ENCODE measurements at places on chromosomes 11 and 22.

GRCh38 chr22:39205344-39206021 is 39.3 kb downstream of the PDGFB start:
- DNase-seq = no peak

GRCh38 chr11:62737196-62737595 is 8.9 kb downstream of the TTC9C start:
- DNase-seq = no peak

DNA sequence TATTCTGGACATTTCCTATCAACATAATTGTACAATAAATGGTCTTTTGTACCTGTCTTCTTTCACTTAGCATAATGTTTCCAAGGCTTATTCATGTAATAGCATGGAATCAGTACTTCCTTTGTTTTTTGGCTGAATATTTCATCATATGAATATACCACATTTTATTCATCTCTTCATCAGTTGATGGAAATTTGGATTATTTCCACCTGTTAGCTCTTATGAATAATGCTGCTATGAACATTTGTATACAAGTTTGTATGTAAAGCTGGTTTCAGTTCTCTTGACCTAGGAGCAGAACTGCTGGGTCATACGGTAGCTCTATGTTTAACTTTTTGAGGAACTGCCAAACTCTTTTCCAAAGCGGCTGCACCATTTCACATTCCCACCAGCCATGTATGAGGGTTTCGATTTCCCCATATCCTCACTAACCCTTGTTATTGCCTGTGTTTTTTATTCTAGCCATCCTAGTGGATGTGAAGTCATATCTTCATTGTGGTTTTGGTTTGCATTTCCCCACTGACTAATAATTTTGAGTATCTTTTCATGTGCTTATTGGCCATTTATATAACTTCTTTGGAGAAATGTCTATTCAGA is 20.9 kb downstream of the EXT2 start:
- DNase-seq = no peak

DNA sequence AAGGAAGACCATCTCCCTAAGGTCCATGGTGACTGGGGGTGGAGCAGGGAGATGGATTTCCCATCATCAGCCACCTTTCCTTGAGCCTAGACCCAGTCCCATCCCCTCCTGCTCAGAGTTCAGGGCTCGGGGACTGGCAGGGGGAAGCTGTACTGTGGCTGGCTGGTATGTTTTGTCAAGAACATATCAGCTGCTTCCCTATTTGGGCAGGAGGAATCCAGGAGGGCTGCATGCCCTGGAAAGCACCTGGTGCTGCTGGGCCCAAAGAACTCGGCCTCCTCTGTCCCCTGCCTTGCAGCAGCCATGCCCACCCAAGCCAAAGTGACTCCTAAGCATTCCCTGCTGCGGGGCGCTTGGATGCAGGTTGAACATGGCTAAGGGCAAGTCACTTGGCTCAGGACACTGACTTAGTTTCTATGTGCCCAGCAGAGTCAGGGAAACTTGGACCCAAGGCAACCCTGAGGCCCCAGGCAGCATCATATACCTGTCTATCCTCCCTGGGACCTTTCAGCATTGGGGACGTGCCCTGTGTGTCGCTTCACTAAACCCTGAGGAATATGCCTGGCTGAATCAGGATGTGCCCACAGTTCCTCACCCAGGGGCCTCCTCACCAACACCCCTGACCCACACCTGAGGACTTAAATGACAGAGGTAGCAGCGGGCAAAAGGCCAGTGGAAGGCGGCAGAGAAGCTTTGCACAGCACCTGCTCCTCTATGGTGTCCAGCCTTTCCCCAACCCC is 43.1 kb downstream of the BUD13 start:
- DNase-seq = no peak

DNA sequence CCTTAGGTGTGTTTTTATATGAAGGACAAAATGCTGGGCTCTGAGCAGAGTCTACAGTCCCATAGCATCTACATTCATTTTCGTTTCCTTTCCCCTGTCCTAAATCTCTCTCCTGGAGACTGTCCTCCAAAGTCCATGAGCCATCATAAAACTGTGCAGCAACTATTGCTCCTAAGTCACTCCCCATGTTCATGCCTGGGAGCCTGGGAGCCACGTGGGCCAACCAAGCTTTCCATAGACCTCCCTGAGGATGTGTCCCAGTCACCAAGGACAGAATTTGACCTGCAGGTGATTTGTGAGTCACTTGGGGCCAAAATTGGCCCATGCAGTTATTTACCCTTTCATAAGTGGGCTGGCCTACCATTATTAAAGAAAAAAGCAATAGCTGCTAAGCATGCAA is 28.7 kb downstream of the EHF start:
- no peak for DNase-seq

- no peak for DNase-seq
Measured at GRCh38 chr11:44620328-44620725, 54.9 kb downstream of the CD82 start.

DNA sequence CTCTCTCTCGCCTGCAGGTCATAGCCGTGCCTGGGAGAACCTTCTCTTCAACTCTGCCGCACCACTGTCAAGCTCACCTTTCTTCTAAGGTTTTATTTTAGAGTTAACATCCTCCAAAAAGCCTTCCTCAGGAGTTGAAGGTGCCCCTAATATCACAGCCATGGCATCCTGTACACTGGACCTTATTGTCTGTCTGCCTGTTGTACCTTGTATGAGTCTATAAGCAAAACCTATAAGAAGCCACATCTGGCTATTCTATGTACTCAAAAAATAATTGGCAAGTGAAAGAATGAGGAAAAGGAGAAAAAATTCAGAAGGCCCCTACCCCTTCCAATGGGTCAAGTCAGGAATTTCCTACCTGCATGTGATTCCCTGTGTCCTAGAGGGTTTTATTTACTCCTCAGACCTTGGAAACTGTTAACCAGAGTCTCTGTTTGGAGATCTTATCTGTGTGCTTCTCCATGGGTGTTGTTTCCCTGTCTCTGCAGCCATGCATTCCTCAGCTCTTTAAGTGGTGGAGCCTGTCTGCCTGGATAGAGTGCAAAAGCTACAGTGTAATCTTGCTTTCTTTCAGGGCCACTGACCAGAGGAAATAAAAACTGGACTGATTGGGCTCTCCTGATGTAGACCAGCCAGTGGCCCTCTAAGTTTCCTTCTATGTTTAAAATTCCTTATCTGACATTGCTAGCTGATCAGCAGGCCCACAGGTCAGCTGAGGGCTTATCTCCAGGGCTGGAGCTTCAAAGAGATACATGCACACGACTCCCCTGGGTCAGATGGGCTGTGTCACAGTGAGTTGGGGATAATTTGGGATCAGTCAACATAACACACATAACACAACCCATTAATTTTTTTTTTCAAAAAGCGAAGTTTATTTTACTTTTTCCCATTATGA is 37.6 kb upstream of the TMEM135 start:
- DNase-seq = no peak

- DNase-seq = no peak
Measured at GRCh38 chr11:71171576-71171975, 80.8 kb downstream of the SHANK2 start.

DNA sequence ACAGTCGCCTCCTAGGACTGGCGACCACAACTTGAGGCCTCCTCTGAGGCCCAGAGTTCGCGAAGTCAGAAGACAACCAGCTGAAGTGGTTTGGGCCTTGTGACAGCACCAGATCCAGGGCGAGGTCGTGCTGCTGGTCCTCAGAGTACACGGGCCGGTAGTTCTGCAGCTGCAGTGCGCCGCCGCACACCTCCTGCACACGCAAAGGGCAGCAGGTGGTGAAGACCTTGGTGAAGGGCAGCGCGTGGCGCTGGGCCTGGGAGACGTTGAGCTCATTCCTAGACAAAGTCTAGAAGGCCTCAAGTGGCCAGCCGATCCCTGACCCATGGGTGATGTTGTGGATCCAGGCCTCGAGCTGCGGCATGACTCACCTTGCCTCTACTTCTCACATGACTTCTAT is 18.2 kb downstream of the CD3E start:
- DNase-seq = no peak

DNA sequence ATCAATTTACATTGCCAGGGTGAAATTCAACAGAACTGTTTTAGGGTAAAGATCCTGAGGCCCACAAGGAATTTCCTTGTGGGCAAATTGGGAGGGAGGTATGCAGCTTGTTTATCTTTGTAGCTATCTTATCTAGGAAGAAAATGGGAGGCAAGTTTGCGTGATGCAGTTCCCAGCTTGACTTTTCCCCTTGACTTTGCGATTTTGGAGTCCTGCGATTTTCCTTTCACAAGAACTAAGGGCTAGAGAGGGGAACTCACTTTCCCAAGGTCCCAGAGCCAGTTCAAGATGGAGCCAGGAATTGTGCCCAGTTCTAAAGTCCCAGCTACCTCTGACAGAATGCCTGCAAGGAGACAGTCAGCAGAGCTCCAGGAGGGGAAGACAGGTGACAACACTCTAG is 30.7 kb downstream of the RIBC2 start:
- no peak for DNase-seq

- DNase-seq = peak; percentile 11
Measured at GRCh38 chr11:11931461-11932055, 76.9 kb downstream of the DKK3 start.

- DNase-seq = no peak
Measured at GRCh38 chr11:112761911-112762706, 199.1 kb upstream of the NCAM1 start.

DNA sequence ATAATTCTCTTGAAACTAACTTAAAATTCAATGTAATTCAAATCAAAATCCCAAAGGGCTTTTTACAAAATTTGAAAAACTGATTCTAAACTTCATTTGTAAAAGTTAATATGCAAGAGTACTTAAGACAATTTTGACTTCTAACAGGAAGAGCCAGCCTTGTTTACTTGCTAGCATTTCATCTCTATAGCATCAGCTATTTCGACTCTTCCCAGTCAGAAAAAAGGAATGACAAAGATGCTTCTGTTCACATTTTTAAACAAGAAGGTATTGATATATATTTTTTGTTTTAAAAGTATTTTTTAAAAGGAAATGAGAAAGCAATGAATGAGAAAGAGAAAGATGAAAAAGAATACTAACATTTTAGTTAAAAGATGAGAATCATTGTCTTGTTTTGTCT is 16.4 kb downstream of the SLN start:
- no peak for DNase-seq

- no peak for DNase-seq
Measured at GRCh38 chr11:86335131-86335767, 33.2 kb downstream of the HIKESHI start.

- no peak for DNase-seq
Measured at GRCh38 chr11:50078001-50078400, 45.3 kb downstream of the OR4C45 start.

GRCh38 chr11:76371170-76371569 is 9.8 kb downstream of the THAP12 start:
- DNase-seq = no peak

GRCh38 chr11:108708173-108708572 is 43.3 kb downstream of the DDX10 start:
- DNase-seq = no peak

GRCh38 chr11:94245121-94245520 is 59.3 kb upstream of the IZUMO1R start:
- DNase-seq = no peak

GRCh38 chr11:87203907-87204602 is 166.3 kb downstream of the TMEM135 start:
- no peak for DNase-seq

- no peak for DNase-seq
Measured at GRCh38 chr11:33778675-33779074, 4.4 kb upstream of the FBXO3 start.

GRCh38 chr11:71207563-71207962 is 44.8 kb downstream of the SHANK2 start:
- no peak for DNase-seq

- no peak for DNase-seq
Measured at GRCh38 chr11:111179184-111179910, 66.2 kb upstream of the POU2AF2 start.

- no peak for DNase-seq
Measured at GRCh38 chr11:111310088-111310487, 11.7 kb downstream of the POU2AF3 start.

DNA sequence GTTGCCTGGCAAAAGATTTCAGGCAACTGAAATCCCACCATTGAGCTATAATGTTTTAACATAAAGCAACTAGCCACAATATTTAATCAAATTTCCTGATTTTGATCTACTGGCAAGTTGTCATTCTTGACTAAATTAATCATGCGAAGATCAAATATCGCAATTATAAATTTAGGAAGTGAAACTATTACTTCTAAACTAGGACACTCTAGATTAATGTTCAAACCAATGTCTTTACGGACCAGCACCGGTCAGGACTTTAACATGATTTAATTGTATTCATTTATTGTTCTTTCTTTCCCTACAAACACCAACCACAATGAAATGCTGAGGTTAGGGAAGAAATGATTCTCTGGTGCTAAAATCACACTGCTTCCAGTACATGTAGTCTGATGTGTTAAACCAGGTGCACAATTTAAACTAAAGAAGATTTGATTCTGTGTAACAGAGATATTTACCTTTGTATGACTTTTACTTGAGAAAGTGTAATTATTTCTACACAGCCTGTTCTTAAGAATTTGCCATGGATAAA is 14.9 kb downstream of the GAS2 start:
- DNase-seq = no peak

- no peak for DNase-seq
Measured at GRCh38 chr11:19912115-19912957, 199.7 kb downstream of the NAV2 start.

DNA sequence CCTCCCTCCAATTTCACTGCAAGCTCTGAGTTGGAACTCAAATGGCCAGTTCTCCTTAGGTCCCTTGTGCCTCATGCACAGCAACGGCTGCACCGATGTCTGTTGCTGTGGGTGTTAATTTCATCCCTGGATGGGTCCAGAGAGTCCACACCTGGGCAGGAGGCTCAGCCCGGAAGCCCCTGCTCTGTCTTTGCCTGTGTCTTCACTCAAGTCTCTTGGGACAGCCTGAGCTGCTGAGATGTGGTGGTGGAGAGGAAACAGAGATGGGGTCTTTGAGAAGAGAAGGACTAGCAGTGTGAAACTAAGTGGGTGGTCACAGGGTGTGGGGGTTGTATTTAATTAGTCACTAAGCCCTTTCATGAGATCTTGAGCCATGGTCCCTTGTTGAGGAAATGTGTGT is 109.3 kb downstream of the NECTIN1 start:
- no peak for DNase-seq

GRCh38 chr11:17986007-17986710 is 26.7 kb downstream of the SERGEF start:
- DNase-seq = no peak

DNA sequence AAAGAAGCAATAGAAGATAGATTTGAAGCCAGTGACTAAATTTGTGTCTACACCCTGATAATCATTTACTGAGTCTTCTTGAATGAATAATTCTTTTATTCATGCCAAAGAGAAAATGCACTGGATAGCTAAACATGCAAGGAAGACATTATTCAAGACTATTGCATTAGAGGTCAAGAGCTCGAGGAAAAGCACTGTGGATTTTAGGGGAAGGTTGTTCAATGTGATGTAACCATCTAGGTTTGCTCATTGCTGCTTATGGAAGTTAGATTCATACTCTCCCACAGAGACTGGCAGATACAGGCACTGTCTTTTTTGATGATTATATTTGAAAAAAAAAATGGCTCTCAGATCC is 682.1 kb downstream of the KCNA4 start:
- DNase-seq = no peak
